NCI-H2029 treated with DMSO at 0.1 percent for 48 hours (cell line): ENCODE measurements at places on chromosomes 12 and 14.

DNA sequence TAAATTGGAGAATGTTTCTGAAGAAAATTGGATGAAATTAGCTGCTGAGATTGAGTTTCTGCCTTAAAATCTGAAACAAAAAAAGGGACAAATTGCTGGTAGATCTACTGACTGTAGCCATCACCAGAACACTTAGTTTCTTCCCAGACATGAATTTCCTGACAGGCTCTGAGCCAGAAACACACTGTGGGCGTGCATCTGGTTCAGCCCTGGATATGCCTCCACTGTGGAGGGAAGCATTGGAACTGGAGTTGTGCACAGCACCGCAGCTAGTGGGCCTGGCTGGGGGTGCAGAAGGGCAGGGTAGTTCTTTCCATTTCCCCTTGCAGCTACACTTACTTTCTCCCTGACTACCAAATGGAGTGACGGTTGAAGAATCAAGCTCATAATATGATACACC, 31.2 kb downstream of the CREBL2 start:
- no peak for DNase-seq

- no peak for DNase-seq
These were observed 6.2 kb upstream of the PTGER2 start for GRCh38 chr14:52307905-52308304.

GRCh38 chr14:100683578-100683977, 43.1 kb upstream of the DLK1 start:
- no peak for DNase-seq

GRCh38 chr14:99568567-99569560, 35.1 kb downstream of the CCDC85C start:
- DNase-seq = peak; percentile 20

GRCh38 chr14:73795974-73796373, 55.7 kb upstream of the PTGR2 start:
- no peak for DNase-seq

- no peak for DNase-seq
These were observed 774.7 kb downstream of the C12orf50 start for GRCh38 chr12:87254381-87255030.

GRCh38 chr12:66302827-66303169, 505 bp downstream of the HELB start:
- no peak for DNase-seq

GRCh38 chr12:40016980-40017379, 88.9 kb downstream of the SLC2A13 start:
- DNase-seq = no peak

DNA sequence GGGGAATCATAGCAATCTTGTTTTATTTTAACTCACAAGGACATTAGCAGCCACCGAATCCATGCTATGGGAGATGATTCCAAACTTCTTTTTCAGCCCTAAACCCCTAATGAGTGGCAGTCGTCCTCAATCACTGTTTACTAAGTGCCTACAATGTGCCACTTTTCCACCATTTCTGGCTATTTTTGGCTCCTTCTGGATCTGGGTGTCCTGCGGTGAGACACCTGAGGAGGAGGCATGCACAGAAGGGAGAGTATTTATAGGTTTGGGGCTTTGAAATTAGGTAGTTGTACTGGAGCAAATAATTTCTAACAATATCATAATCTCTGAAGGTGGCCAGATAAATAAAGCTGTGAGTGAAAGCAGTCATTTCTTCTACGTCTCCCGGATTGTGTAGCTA, 1125.6 kb downstream of the BCL11B start:
- DNase-seq = no peak

GRCh38 chr14:91405241-91405721, 12.3 kb downstream of the CCDC88C start:
- DNase-seq = no peak
